ENCODE measurements at places on chromosomes 3 and 15.

GRCh38 chr3:72295276-72295961 is 510.5 kb upstream of the PROK2 start:
- no peak for DNase-seq

DNA sequence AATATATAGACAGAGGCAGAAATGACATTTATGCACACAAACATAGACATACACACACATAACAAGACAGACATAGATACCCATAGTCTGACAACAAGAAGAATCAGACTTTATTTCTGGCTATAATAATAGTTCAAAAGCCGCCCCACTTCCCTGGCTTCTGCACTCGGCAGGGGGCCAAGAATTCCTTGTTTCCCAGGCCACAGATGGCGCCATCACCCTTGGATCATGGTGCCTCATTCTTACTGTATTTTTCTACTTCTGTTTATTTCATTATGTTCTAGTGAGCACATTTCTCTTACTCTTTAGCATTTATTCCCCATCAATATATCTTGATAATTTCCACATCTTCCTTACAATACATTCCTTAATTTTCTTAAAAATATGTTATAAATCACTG is 387.5 kb downstream of the NLGN1 start:
- DNase-seq, result no peak

DNA sequence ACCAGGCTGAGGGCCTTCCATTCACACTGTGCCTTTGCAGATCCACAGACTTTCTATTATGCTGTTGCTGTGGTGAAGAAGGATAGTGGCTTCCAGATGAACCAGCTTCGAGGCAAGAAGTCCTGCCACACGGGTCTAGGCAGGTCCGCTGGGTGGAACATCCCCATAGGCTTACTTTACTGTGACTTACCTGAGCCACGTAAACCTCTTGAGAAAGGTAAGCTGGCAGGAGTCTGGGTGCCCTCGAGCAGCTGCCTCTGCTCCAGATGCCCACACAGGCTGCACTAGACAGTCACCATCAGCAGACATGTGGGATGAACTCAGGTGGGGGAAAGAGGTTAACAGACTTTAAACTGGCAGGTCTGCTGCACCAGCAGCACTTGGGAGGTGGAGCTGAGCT is 8.3 kb downstream of the TF start:
- DNase-seq, result no peak

- DNase-seq, result no peak
These were observed 74.2 kb downstream of the EEFSEC start for GRCh38 chr3:128227507-128227906.

DNA sequence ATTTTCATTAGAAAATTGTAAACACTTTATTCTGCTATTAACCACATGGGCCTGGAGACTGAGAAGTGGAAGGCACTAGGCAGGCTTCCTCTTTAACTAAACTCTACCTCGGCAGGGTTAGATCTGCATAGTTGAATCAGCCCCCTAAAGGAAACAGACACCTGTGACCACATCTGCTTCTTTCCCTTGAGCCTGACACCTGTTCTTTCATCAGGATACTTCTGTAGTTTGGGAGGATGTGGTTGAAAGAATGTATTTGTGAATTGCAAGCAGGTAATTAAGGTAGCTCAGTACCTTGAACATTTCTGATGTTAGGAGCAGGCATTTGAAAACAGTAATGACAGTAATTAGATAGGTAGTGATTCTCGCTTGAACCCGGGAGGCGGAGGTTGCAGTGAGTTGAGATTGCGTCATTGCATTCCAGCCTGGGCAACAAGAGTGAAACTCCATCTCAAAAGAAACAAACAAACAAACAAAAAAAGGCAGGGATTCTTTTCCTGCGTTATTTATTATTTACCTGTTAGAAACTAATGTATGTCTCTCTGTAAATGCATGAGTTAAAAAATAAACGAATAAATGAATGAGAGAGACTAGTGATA is 468.5 kb downstream of the NLGN1 start:
- no peak for DNase-seq

- DNase-seq, result no peak
These were observed 99.5 kb downstream of the MAP4 start for GRCh38 chr3:47916696-47917095.

DNA sequence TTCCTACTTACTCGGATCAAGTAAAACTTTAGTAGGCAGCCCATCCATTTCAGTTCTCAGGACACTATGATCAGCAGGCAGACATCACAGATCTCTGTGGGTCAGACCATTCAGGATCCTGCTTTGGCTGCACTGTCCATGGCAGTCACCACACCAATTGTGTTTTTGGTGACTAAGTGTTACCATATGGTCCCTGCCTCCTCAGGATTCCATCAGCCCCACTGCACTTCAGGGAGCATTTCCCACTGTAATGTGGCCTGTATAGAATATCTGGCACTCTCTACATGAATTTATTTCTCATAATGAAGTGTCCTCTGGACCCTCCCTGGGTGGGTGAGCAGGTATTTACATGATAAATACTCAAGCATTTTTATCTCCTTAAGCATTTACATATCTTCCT is 41.3 kb downstream of the ZNF445 start:
- DNase-seq, result no peak

DNA sequence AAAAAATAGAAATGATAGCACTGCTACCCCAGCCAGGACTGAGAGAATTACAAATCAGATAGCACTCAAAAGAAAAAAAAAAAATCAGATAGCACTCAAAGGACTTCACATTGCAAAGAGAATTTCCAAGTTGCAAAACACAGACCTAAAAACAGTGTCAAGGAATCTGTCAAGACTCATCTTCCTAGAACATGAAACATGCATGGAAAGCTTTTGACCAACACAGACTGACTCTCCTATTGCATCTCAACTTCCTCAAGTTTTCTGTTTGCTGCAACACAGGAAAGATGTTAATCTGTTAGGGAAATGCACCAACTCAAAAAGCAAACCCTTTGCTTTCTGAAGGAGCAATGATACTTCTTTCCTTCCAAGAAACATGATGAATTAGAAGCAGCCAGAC is 42.3 kb downstream of the RAB27A start:
- no peak for DNase-seq

DNA sequence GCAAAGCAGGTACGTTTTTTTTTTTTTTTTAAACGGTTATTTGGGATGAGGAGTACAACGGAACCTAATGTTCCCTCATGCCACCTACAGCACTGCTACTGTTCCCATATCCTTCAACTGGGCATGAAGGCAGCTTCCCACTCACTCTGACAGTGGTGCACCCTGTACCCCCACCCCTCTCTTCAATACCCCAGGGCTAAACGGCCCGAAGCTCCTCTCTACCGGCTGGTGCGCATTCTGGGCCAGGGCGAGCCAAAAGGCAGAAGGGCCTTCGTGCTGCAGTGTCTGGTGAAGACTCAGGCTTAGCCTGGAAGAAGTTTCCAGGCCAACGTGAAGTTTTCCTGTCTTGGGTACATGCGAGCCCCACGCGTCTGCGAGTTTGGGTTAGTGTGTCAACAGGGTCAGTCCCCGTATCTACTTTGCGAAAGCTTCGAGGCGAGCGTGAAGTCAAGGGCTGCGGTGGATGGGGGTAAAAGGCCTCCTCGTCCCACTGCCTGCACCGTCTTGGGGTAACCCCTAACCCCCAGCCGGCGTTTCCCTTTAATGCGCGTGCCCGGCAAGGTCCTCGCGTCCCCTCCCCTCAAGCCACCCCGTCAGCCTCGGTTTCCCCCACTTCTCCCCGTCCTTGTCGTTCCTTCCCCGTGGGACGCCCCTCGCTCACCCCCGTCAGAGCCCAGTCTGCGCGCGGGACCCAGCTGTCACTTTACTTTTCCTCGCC is 765 bp upstream of the UBE2E2 start:
- DNase-seq, result peak; percentile 62

DNA sequence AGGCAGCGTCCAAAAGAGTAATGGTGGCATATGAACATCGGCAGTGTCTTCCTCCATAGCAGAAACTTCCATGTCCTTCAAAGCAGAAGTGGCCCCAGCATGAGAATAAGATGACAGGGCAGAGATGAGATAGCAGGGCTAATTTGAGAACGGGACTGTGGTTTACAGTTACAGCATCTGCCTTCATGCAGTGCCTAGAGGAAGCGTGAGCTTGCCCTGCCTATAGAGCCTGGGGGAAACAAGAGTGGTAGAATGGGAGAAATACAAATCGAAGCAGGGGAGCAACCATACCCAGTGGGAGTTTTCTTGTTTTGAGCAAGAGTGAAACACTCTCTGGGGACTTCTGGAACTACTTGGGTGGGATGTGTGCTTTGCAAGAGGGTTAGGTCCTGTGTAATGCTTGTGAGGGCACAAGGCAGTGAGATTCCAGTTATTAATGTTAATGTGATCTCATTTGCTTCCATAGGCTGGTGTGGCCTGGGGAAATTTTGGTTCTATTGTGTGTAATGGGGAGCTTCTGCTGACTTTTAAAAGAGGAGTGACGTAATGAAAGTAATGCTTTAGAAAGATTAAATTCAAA is 616.9 kb downstream of the ZIC1 start:
- DNase-seq, result no peak

- peak; percentile 62 for DNase-seq
These were observed 80.3 kb upstream of the PRTG start for GRCh38 chr15:55823191-55823670.
